HCT116 (cell line): ENCODE measurements at places on chromosomes 11 and 22. TPM values are rescaled to one million over a fixed set of nuclear protein-coding genes. Genes with fewer than 3 reads are reported as not detected.
A peak's percentile ranks its signal among the peaks of the same experiment; 100 is the strongest.

The PACSIN3 gene
- total RNA-seq: 63.1 TPM

The MS4A15 gene
- total RNA-seq: 1.5 TPM

DNA sequence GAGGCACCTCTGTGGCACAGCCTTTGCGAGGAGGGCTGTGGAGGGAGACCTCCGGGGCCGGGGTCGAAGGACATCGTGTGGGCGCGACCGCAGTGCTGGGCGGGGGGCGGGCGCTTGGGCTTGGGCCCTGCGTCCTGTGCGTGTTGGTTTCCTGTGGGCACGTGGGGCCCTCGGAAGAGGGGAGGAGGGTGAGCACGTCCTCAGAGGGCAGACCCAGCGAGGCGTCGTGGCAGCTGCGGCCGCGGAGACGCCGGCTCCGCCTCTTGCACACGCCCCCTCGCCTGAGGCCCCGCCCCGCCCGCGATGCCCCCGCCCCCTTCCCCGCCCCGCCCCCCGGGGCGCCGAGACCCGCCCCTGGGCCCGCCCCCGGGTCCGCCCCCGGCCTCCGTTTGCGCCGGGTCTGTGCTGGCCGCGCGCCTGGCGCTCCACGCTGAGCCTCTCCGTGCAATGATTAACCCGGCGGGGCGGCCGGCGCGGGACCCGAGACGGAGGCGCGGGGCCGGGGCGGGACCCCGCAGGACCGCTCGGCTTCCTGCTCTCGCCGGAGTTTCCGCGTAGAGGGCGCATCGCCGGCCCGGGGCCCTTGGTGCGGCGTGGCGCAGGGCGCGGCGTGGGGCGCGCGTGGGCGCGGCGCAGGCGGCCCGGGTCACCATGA is at the start of gene PRR5:
PRR5 (plus strand) TSS at position 381 of the 655 bp plus-strand sequence; CDS start at position 652, 271 bp downstream.
- DNase-seq: peak; percentile 51
- H3K4me3 ChIP-seq: peak within 1 kb of the TSS; percentile 59
- H3K27me3 ChIP-seq: no peaks in the 10 kb centered on the region
- H3K4me1 ChIP-seq: peaks cover 35% of the 10 kb centered on the region
- H3K36me3 ChIP-seq: no peaks in the 10 kb centered on the region
- H3K27ac ChIP-seq: peak within 1 kb of the TSS; percentile 74

DNA sequence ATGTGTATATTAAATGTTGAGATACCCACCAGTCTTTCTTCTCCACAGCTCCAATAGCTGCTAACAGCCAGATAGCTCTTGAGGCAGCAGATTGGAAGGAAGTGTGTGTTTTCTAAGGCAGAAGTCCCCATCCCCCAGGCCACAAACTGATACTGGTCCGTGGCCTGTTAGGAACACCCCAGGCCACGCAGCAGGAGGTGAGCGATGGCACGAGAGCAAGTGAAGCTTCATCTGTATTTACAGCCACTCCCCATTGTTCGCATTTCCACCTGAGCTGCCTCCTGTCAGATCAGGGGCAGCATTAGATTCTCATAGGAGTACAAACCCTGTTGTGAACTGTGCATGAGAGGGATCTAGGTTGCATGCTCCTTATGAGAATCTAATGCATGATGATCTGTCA is 12.7 kb downstream of the CCDC73 start:
- H3K27me3 ChIP-seq: no peaks in the 10 kb centered on the region
- no peak for DNase-seq
- no peaks in the 10 kb centered on the region for H3K36me3 ChIP-seq
- H3K4me3 ChIP-seq: no peak overlapping the region

DNA sequence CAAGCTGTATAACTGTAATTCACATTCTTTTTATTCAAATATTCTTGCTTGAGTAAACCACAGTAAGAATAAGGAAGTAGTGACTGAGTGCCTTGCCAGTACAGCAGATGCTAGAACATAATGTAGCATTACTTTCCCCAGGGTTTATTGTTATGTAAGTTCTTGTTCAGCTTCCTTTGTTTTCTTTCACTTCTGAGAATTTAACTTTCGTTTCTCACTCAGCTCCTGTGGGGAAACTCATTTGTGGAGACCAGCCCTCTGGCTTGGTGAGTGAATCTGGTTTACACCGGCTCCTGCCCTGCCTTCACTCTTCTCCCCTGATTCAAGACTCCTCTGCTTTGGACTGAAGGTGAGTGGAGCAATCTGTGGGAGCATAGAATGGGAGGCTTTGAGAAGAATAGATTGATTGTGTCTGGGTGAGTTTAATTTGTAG is at the start of gene TRIM22:
TRIM22 (plus strand) TSS at position 240 of the 433 bp plus-strand sequence. CDS start 6,443 bp downstream, outside the sequence.
- H3K27ac ChIP-seq: no peak within 1 kb of the TSS
- no peak within 1 kb of the TSS for H3K4me3 ChIP-seq
- H3K36me3 ChIP-seq: no peaks in the 10 kb centered on the region
- DNase-seq: no peak

DNA sequence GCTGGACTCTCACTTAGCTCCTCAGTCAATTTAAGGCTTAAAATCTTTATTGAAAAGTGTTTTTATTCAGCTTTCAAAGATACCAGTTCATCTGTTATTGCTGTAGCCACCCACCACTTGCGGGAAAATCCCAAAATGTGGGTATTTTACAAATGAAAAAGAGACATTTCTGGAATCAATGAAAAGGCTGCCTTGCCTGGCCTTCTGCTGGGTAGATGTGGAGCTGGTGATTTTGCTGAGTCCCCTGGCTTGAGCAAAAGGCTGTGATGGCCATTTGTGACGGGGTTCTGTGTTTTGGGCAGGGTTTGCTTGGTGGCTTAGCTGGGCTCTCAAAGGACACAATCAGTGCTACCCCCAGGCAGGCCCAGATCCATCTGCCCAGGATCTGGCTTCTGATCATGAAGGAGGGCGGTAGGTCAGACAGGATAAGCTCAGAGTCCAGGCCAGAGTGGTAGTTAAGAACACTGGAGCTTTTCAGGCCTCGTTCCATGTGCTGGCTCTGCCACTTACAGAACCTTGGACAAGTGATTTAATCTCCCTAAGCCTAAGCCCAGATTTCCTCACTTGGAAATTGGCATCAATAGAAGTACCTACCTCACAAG is 36.1 kb downstream of the UBASH3B start:
- H3K27ac ChIP-seq: no peak overlapping the region
- no peak for DNase-seq
- H3K36me3 ChIP-seq: no peaks in the 10 kb centered on the region
- no peak overlapping the region for H3K4me3 ChIP-seq
- H3K4me1 ChIP-seq: no peaks in the 10 kb centered on the region

DNA sequence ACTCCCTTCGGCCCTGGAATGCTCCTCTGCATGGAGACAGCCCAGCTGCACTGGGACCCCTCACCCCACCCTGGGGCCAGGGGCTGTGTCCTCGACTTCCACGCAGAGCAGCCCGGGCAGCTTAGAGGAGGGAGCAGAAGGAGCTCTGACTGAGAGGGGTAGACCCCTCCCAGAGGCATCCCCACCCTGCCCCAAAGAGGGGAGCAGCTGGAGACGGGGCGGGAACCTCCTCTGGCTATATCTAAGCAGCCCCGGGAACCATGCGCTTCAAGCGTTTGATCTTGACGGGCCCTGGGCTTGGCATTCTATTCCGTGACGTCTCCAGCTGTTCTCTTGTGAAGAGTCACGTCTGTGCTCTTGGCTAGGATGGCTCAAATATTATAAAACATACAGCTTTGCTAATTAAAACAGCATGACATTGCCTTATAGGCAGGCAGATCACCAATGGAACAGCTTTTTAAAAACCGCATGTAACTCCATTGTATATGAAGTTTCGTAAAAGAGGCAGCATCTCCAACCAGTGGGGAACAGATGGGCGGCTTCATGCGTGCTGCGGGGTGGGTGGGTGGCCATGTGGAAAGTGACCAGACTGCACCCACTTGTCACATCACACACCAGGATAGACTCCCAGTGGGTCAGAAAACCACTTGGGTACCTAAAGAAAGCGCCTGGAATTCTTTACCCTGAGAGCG is 7.7 kb downstream of the KCNQ1 start:
- H3K4me1 ChIP-seq: no peaks in the 10 kb centered on the region
- no peaks in the 10 kb centered on the region for H3K27me3 ChIP-seq
- no peaks in the 10 kb centered on the region for H3K36me3 ChIP-seq
- H3K27ac ChIP-seq: no peak overlapping the region
